Stimulated activated CD4-positive, alpha-beta T cell treated with anti-CD3 and anti-CD28 coated beads, Interleukin-1b, Interleukin-23, amount 100 ng/mL, for 24 hours (primary cell): ENCODE measurements at places on chromosomes 7 and 10.

DNA sequence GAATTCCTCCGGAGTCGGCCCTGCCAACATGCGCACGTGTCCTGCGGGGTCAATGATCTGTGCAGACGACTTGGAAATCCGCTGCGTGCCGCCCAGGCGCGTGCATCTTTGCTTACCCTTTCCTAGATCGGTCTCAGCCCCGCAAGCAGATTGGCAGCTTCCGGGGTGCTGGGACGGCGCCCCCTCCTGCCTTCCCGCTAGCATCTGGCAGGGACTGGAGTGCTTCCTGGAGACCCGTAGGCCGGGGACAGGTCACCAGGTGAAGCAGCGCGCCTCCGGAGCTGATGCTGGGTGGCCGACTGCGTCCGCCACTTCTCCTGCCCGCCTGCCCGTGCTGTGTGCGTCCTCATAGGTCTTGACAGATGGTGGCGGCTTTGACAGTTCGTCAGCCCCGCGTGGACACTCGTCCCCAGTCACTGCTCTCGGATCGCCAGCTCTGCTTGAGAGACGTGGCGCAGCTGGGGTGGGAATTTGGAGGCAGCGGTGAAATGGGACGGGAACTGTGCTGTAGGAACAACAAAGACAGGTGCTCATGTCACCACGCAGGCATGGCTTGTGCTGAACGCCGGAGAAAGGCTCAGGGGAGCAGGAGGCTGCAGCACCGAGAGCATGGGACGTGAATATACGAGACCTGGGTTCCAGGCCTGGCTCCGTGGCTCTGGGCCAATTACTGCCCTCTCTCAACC lies 21.9 kb upstream of the KCNK18 start:
- DNase-seq = no peak

GRCh38 chr7:158407581-158408317 lies 179.9 kb downstream of the PTPRN2 start:
- no peak for DNase-seq

- DNase-seq = no peak
Observed at GRCh38 chr10:5494611-5495010, 4.8 kb downstream of the CALML5 start.

GRCh38 chr7:139619367-139619657 lies 95.8 kb downstream of the CLEC2L start:
- no peak for DNase-seq

GRCh38 chr10:34729619-34730018 lies 85.5 kb downstream of the PARD3 start:
- no peak for DNase-seq

GRCh38 chr7:93232673-93233018 lies 480 bp downstream of the VPS50 start:
- DNase-seq = no peak

DNA sequence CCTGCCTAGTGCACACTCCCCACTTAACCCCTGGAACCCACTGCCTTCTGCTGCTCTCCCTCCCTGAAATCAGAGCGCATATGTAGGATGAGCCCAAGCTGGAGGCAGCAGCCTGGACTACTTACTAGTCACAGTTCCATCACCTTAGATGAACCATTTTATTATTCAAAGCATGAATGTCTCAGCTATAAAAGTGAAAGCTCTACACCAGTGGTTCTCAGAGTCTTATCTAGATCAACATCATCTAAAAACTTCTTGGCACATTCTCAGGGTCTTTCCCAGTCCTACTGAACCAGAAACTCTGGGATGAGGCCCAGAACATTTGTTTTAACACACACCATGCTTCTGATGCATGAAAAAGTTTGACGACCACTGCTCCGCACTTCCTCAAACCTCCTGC lies 100.3 kb upstream of the ANK3 start:
- no peak for DNase-seq

- no peak for DNase-seq
Observed at GRCh38 chr10:110087682-110088081, 79.9 kb downstream of the ADD3 start.

- DNase-seq = no peak
Observed at GRCh38 chr10:113426181-113426877, 126.5 kb upstream of the HABP2 start.

DNA sequence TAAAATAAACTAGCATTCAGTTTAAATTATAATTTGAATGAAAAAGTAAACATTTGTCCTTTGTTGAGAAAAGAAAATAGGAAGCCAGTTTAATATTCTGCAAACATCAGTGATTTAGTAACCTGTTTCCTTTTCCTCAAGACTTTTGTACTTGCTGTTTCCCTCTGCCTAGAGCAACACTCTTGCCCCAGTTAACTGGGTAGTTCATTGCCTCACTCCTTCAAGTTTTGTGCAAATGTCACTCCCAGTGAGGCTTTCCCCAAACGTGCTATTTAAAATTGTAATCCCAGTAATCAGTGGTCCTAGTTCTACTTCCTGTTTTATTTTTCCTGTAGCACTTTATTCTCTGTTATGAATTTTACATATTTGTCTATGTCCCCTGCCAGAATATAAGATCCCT lies 23.8 kb downstream of the DLD start:
- DNase-seq = no peak

DNA sequence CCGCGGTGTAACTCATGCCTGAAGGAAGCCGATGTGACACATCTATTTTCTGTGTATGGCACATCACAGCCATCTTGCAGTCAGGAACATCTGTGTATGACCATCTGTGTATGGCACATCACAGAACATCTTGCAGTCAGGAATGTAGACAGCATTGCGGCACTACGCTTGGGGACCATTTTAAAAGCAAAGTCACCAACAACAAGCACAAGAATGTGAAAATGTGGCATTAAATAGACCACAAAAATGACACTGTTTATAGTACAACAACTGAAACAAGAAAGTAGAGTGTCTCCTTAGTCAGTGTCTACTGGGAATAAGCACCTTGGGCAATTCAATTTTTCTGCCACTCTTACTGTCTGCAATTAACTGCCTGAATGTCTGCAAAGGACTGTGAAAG lies 124.4 kb downstream of the HGF start:
- no peak for DNase-seq

DNA sequence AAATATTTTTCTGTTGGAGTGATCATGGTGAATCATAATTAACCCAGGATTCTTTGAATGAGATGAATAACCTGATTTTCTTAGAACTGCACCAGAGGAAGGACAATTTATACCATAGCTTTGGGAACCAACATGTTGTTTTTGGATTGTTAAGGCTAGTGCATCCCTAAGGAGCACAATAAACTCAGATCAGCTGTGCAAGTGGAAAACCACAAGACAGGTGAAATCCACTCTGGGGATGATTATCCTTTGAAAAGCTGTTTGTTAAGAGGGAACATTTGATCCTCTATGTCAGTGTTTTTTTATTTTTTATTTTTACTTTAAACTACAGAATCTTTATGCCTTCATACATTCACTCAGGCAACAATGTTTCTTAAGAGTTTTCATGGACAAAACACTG lies 232.1 kb upstream of the PCLO start:
- DNase-seq = no peak

DNA sequence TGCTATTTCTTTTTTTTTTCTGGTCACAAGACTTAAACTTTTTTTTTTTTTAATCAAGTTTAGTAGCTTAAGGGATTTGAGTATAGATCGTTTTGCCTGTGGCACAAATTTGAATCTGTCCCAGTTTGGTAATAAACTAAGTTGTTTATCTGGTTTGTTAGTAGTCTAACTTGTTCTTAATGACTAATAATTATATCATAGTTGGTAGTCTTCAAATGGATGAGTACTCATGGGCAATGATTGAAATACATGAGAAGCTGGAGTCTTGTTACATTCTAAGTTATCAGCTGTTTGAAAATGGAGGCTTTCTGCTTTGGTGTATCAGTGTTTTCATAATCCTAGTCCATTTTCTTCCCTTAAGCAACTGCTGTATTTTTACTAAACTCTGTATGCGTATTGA lies 12.3 kb downstream of the BTAF1 start:
- no peak for DNase-seq

GRCh38 chr7:13872709-13873108 lies 116.8 kb downstream of the ETV1 start:
- DNase-seq = no peak

GRCh38 chr10:81564143-81564542 lies 310.9 kb upstream of the NRG3 start:
- no peak for DNase-seq

DNA sequence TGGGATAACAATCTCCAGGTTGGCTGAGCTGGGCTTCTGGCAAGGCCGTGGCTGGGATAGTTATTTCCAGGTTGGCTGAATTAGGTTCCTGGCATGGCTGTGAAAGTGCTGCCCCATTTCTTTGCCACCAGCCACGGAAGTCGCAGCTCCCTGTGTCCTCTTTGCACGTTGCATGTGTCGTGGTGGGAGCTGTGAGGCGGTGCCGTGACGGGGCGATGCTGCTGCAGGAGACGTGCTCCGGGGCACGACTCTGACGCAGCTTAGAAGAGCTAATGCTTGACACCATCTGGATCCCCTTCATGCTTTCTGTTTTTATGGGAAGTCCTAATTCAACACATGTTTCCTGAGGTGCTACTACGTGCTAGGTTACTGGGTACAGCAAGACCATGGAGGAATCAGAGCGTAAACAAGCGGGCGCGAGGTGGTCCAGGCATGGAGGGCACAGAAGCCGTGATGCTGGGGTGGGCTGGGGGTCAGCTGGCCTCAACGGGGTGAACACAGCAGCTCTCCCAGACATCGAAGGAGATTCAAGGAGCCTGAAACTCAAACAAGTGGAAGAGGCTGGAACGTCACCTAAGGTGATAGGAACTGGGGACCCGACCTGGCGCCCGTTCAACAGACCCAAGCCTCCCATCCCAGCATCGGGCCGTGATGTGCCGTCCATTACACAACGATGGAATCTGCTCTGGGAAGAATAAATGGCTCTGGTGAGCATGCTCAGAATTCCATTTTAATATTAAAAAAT lies 407.1 kb downstream of the DNAJB6 start:
- no peak for DNase-seq

DNA sequence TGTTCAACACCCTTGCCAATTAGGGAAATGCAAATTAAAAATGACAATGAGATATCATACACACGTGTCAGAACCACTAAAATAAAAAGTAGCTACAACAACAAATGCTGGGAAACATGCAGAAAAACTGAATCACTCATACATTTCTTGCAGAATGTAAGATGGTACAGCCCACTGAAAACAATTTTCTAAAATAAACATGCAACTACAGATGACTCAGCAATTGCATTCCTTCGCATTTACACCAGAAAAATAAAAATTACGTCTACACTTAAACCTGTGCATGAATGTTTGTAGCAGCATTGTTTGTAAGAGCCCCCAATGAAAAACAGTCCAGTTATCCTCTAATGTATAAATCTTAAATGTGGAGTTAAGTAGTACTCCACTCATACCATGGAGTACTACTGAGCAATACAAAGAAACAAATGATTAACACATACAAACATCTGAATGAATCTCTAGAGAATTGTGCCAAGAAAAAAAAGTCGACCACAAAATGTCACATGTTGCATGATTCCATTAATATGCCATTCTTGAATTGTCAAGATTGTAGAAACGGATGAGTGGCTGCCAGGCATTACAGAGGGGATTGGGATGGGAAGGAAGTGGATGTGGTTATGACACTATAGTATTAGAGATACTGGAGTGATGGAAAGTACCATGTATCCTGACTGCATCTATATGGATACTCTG lies 134.6 kb upstream of the NPSR1 start:
- DNase-seq = no peak

DNA sequence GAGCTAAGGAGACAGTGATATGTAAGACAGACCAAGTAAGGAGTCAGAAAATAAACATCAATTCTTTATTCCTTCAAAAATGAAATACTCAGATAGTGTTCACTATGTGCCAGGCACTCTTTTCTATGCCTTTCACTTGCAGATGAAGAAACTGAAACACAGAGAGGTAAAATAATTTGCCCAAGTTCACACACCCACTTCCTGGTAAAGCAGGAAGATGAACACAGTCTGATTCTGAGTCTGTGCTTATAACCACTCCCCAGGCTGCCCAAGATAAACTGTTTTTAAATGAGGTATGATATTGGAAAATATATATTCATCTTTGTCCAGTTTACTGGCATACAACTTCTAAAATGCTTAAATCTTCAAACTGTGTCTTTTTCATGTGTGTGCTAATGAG lies 294.4 kb upstream of the NPVF start:
- DNase-seq = no peak

GRCh38 chr7:8185926-8186683 lies 75.9 kb downstream of the ICA1 start:
- no peak for DNase-seq

- DNase-seq = no peak
Observed at GRCh38 chr10:99849536-99849935, 67.1 kb downstream of the ABCC2 start.

GRCh38 chr7:149764481-149765398 lies 8.6 kb downstream of the ZNF467 start:
- DNase-seq = no peak

- DNase-seq = no peak
Observed at GRCh38 chr7:25802057-25802456, 349.9 kb upstream of the NFE2L3 start.

DNA sequence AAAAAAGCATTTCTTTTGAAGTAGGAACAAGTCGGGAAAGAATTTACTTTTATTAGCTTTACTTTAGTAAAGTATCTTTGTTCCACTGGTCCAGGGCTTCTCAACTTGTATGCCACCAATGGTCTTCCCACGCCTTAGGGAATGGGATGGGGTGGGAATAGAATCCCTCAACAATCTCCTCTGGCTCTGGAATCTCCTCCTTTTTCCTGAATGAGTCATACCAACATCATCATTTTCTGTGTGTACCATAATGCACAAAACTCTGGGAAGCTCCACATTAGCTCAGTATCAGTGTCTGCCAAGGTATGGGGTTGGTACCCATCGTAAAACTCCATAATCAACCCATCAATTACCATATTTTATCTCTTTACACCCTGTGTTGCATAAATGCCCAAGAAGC lies 159.4 kb upstream of the BMPER start:
- no peak for DNase-seq

DNA sequence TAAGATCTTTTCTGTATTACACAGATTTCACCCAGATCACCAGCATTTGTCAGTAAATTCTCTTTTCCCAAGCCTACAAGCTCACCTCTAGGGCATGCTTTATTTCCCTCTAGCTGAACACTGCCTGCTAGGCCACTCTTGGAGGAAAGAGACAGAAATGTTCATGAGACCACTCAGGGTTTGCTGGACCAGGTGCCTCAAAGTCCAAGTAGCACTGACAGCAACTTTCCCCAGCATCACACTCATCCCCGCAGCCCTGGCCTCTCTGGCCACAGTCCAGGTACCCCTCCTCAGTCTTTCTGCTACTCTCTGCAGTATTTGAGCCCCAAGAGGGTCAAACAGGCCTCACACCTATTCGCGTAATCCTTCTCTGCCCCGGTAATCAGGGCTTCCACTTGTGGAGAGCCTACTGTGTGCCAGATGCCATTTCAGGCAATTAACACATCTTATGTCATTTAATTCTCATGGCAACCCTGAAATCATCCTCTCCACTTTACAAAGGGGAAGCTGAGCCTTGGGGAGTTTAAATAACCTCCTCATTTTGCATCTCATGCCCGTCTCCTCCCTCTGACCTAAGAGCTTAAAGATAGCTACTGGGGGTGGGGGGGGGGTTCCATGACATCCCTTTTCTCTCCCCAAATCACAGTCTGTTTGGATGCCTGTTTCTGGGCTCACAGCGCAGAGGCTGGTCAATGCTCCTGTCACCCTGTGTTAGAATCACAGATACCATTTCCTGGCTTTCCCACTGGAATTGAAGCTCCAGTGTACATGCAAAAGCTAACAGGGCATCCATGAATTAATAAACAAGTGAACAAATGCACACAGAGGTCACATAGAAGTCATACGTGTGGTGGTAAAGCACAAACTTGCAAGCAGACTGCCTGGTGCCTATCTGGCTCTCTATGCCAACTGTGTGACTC lies 88.5 kb downstream of the PRLHR start:
- DNase-seq = no peak
